ENCODE measurements at places on chromosomes 7 and 10. TPM values are rescaled to one million over a fixed set of nuclear protein-coding genes. Genes with fewer than 3 reads are reported as not detected.

DNA sequence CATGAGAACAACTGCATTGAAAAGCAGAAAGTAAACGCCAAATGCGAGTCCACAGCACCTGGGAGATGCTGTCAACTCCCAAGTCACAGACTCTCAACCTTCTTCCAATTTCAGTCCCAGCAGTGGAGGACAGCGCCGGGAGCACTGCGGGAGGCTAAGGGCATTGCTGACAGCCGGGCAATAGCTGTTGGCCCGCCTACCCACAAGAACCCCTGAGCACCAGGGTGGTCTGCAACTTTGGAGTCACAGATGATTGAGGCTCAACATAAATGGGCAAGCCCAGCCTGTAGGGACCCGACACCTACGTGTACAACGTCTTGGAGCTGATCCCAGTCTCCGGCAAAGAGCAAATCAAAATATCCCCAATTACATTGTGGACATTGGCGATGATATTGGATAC lies 262.9 kb downstream of the TCERG1L start:
- no peak for DNase-seq

DNA sequence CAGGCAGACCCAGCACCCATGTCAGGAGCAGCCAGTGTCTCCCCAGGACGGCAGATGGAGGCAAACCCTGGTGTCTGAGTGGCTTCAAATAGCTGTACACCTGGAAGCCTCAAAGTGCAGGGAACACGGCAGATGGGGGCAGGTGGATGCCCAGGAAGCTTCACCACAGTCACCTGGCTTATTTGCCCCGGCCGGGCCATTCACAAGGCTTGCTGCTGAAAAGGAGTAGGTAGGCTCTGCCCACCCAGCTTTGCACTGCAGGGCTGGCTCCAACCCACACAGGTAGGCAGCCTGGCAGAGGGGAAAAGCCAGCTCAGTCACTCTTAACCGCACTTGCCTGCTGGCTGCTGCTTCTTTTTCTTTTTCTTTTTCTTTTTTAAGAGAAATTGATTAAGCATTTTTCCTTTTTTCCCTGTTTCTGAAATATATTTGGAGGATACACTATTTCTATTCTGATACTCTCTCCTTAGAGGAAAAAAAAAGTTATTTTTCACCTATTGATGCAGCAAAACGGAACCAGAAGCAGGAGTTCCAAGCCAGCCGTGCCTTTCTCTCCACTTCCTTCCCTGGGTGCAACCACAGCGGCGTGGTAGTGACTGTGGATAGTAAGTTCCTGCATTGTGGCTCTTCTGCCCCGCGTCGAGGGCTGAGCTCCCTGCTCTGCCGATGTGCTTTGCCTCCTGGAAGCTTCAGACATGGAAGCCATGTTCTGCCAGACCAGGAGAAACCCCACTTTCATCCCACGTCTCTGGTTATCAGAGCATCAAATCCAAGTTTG lies 118.3 kb downstream of the KLF6 start:
- DNase-seq, result no peak

DNA sequence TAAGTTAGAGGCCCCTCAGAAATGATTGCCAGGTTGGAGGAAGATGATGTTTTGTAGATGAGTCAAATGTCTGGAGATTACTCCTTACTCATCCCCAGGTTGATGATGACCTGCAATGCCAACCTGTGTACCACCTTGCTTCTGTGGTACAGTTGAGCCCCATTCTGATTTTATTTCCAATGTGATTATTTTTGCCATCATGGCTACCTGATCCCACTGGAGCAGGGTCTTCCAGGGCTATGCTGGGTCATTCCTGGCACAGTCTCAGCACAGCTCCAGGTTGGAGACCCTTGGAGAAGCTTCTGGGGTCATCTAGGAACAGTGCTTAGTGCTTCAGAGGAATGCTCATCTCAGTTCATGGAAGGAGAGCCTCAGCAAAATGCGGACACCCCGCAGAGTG lies 34.3 kb downstream of the LRRC18 start:
- no peak for DNase-seq

DNA sequence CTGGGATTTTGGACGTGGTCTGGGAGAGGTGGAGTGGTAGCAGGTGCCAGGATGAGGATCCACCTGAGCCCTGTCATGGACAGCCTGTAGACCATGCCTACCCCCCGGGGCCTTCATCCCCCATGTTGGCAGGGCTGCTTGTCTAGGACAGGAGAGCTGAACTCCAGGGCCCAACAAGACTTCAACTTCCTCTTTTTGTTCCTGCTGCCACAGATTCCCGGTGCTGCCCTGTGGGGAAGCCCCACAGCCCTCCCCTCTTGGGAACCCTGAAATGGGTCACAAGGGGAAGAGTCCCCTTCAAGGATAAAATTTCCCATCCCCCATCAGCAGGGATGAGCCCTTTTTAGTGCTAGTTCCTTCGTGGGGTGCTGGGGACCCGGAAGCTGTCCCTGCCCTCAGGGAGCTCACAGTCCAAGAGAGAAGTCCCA lies 1.3 kb upstream of the CUEDC2 start:
- no peak for DNase-seq

- DNase-seq, result no peak
These were observed 107.2 kb upstream of the FAM180A start for GRCh38 chr7:135855846-135856245.

GRCh38 chr10:70977625-70978024 lies 89.3 kb upstream of the PCBD1 start:
- no peak for DNase-seq

The LIPF gene
- total RNA-seq, result not detected

The H2BK1 gene
- not detected for total RNA-seq

Data from NCI-H460 (cell line).